ENCODE measurements at places on chromosomes 6 and 20.

GRCh38 chr20:17620371-17621228 is 50.7 kb downstream of the DSTN start:
- H3K4me1 ChIP-seq: peaks cover 6% of the 10 kb centered on the region
- H3K4me3 ChIP-seq: no peak overlapping the region
- DNase-seq: no peak
- H3K27ac ChIP-seq: no peak overlapping the region
- no peaks in the 10 kb centered on the region for H3K27me3 ChIP-seq

DNA sequence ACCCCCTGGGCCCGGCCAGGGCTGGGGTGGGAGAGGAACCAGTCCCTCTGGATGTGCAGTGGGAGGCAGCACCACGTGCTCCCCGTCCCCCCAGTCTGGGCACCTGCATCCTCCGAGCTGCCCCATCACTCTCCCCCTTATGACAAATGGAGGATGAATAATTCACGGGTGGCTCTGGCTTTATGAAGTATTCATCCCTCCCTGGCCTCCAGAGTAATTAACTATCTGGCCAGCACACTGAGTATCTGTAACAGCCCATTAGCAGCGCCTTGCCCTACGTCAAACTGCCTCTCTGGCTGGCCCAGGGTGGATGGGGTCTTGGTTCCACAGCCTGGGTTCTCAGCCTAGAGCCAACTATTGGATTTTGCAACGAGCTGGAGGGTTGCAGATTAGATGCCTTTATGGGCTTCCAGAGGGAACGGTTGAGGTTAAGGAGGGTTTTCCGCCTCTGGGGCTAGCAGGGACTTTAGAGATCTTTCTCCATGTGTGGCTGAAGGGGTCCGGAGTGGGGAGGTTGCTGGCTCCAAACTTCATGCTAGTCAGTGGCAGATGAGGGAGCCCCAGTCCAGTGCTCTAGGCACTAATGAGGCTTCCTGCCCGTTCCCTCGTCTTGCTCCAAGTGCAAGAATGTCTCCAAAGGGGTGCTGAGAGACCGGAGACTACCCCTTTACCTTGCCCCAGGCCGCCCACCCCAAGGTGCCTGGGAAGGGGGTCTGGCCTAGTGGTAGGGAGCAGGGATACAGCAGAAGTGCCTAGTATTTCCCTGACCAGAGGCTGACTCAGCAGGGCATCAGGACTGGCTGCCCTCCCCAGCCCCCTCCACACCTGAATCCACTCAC is 53.5 kb upstream of the MLN start:
- H3K36me3 ChIP-seq: no peaks in the 10 kb centered on the region
- no peak for DNase-seq
- no peaks in the 10 kb centered on the region for H3K27me3 ChIP-seq
- H3K27ac ChIP-seq: no peak overlapping the region
- H3K4me3 ChIP-seq: no peak overlapping the region

- H3K4me1 ChIP-seq: peaks cover 7% of the 10 kb centered on the region
- DNase-seq: no peak
- H3K4me3 ChIP-seq: no peak overlapping the region
Observed at GRCh38 chr20:62657956-62658355, 15.7 kb downstream of the SLCO4A1 start.

GRCh38 chr20:35776513-35777101 is 4.8 kb downstream of the PHF20 start:
- peak overlapping the region; percentile 56 for H3K27ac ChIP-seq
- no peak overlapping the region for H3K4me3 ChIP-seq
- H3K36me3 ChIP-seq: no peaks in the 10 kb centered on the region
- H3K4me1 ChIP-seq: peaks cover 60% of the 10 kb centered on the region
- no peak for DNase-seq

DNA sequence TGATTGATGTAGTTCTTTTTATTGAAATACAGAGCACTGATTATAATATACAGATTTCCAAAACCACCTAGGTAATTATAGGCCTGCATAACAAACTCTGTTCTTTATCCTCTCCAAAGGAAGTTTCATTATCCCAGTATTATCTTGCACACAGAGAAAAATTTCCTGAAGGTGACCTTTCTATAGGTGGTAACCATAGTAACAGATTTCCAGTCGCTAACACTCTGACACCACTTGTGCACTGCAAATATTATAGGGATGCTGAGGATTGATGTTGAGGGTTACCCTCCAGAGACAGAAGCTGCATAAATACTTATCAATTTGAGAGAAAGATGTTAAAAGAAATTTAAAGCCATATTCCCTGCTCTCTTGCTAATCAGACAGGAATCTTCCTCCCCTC is 274.5 kb upstream of the NRSN1 start:
- no peak for DNase-seq
- no peaks in the 10 kb centered on the region for H3K4me1 ChIP-seq
- no peak overlapping the region for H3K4me3 ChIP-seq
- H3K36me3 ChIP-seq: no peaks in the 10 kb centered on the region
- H3K27ac ChIP-seq: no peak overlapping the region

DNA sequence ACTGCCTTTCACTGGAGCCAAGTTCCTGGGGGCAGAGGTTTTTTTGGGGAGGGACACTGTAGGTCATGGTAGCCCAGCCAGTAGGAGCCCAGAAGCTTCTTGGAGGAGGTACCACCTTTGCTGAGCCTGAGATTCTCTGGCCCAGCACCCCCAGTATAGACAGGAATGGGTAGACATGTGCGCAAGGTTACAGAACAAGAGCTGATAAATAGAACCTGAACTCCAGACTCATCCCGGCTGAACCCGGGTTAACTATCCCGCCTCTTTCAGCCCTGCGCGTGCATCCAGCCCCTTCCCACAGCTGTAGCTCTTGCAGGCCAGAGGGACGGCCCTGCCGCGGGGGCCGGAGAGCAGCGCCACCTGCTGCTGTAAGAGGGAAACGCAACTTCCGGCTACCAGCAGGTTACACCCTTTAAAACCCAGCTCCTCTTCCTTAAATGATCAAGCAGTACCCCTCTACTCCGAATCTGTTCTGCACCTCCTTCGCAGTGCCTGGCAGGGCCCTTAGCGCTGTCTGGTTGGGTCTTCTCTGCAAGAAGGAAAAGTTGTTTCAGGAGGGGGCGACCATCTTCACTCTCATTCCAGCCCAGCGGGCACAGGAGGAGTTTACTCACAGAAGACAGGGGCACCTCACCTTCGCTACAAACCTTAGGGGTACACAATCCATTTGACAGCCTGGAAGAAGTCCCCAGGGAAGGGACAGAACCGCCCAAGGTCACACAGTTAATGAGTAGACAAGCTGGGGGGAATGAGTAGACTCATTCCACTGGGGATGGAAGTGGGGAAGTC is 7.5 kb downstream of the SRXN1 start:
- peaks cover 21% of the 10 kb centered on the region for H3K36me3 ChIP-seq
- H3K27me3 ChIP-seq: no peaks in the 10 kb centered on the region
- DNase-seq: no peak
- no peak overlapping the region for H3K4me3 ChIP-seq

DNA sequence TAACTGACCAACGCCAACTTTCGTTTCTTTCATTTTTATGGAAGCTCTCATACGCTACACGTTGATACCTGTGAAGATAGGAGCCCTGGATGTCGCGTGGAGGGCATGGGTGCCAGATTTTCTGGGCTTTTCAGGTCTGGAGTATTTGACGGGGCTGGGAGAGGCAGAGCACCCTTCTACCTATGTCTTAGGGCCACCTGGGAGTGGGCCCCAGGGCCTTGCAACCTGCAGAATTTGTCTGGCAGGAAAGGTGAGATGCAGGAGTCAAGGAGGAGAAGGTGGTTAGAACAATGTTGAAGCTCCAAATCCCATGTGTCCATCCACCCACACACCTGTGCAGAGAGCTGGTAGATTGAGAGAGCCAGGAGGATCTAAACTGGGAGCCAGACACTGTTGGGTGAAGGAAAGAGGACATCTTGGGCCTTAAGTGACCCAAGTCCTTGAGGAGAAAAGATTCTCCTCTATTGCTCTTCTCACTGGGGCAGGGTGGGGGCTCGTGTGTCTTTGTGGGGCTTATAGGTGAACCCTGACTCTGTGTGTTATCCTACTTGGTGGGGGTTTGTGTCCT is 27.4 kb upstream of the PCMTD2 start:
- peaks cover 16% of the 10 kb centered on the region for H3K4me1 ChIP-seq
- H3K36me3 ChIP-seq: no peaks in the 10 kb centered on the region
- DNase-seq: no peak
- no peak overlapping the region for H3K27ac ChIP-seq

DNA sequence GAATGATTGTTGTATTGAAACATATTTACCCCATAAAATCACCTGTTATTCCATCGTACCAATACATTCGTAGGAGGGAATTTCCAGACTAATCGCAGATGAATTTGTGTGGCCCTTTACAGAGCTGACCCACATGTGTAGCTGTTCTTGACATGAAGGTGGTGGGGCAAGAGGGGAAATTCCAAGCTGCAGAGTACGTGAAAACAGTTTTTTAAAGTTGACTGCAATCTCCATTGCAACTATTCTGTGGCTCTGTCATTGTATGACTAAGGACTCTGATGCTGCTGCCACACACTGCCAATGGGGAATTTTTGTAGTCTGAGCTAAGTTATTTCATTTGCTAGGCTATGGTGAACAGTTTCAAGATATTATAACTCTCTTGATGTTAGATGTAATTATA is 46.4 kb upstream of the ADTRP start:
- no peak for DNase-seq
- H3K27me3 ChIP-seq: no peaks in the 10 kb centered on the region
- H3K27ac ChIP-seq: no peak overlapping the region
- no peaks in the 10 kb centered on the region for H3K4me1 ChIP-seq
- no peaks in the 10 kb centered on the region for H3K36me3 ChIP-seq

DNA sequence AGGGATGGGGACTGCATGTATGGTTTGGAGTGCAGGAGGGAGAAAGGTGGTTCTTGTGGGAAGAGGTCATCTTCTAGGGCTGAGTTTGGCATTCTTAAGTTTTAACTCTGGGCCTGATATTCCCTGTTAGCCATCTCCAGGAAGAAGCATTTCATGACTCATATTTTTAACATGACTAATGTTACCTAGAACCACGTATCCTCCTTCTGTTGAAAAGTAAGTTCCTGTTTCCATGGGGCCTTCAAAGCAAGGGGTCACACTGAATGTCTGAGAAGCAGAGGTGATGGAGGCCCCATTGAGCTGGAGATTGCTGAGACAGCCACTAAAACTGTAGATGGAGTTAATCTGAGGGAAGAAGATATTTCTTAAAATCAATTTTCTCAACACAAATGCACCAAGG is 30.2 kb downstream of the FAM229B start:
- no peak overlapping the region for H3K4me3 ChIP-seq
- no peak overlapping the region for H3K27ac ChIP-seq
- H3K36me3 ChIP-seq: peaks cover 37% of the 10 kb centered on the region
- H3K4me1 ChIP-seq: no peaks in the 10 kb centered on the region

- H3K27me3 ChIP-seq: no peaks in the 10 kb centered on the region
- DNase-seq: no peak
- H3K4me3 ChIP-seq: no peak overlapping the region
- H3K4me1 ChIP-seq: peaks cover 9% of the 10 kb centered on the region
Observed at GRCh38 chr6:3414327-3415081, 42.3 kb downstream of the SLC22A23 start.

Data from vagina (tissue), 2 donors.